ENCODE measurements at places on chromosomes 5 and 9.
A peak's percentile ranks its signal among the peaks of the same experiment; 100 is the strongest.

GRCh38 chr5:80246001-80246758, 9.7 kb downstream of the SERINC5 start:
- DNase-seq = peak; percentile 72

GRCh38 chr9:98985596-98985995, 41.9 kb downstream of the COL15A1 start:
- DNase-seq = no peak

DNA sequence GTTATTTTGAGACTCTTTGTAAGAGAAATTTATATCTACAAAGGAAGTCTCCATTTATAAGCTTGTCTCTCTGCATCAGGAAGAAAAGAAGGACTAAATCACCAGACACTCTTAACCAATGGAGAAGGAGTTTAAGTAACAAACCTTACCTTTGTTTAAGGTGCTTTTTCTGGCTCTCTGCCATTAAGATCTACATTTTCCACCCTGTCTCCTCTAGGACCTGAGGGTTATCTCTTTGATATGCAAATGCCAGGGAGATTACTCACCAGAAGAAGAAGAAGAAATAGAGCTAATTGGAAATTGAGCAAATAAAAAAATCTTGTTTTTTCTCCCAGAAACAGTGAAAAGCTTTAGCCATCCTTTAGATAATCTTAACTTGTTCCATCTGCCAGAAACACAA, 60.9 kb downstream of the CDKN2A start:
- no peak for DNase-seq

GRCh38 chr9:9901624-9902023, 711.2 kb downstream of the PTPRD start:
- no peak for DNase-seq

DNA sequence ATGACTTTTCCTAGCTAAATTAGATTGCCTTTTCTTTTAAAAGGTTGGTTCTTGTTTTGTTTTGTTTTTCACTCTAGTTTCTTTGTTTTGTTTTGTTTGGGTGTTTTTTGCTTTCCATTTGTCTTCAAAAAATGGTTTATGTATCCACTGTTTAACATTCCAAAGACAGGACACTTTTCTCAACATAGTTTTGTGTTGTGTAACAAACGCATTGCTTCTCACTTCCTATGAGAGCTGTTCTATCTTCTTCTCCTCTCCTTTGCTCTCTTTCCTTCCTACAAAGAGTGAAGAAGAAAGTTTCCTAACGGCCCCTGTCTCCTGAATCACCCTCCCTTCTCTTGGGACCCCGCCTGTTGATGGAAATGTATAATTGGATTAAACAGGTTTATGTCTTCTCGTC, 539.7 kb downstream of the ACTL7B start:
- DNase-seq = no peak

DNA sequence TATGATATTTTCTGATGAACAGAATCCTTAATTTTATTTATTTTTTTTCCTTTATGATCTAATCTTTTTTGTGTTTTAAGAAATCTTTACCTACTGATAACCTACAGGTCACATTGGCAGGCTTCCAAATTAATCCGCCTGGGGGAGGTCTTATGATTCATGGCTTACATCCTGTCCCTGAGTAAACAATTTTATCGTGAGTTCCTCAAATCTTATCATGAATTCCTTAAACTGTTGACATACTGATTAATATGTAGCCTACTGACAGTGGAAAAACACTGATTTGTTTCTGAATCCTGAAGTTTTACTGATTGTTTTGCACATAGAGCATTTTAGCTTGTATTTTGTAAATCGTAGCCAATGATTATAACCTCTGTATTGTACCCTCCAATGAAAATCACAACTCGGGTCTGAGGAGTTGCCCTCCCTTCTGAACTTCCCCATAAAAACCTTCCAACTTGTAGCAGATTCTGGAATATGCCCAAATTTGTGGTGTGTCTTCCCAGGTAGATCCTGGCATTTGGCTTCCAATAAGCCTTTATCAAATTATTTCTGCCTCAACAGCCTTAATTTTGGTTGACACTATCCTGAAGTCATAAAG, 105.6 kb downstream of the VCAN start:
- peak; percentile 82 for DNase-seq

DNA sequence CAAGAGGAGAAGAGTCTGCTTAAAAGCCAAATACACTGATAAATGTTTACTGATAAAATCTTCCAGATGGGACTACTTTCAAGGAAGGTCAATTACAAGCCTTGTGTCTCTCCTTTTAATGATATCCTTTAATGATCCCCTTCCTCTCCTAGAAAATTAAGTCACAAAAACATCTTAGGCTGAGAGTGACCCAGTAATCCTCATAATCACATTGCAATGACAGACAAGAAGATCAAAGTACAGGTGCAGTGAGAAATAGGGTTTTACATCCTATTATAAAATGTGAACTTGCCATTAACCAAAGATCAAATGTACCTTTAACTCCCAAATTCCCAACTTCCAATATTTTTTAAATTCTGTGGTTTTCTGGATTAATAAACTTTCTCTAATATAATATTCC, 514.8 kb downstream of the RAB3C start:
- DNase-seq = no peak

DNA sequence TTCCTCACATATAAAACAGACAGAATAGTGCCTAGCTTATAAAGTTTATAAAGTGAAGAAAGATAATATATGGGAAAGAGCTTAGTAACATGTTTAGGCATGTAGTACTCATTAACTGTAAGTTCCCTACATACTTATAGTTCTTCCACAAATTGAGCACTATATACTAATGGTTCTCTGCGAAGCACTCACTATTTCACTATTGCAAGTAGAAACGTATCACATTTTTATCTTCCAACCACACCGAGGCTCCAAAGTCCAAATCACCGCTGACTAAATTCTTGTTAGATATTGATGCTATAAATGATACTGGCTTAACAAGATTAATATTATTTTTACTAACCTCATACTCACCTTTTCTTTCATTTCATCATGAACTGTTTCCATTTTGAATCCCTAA, 61.0 kb downstream of the FBXW11 start:
- no peak for DNase-seq

- DNase-seq = no peak
Measured at GRCh38 chr5:66939094-66939493, 257.5 kb downstream of the CD180 start.

DNA sequence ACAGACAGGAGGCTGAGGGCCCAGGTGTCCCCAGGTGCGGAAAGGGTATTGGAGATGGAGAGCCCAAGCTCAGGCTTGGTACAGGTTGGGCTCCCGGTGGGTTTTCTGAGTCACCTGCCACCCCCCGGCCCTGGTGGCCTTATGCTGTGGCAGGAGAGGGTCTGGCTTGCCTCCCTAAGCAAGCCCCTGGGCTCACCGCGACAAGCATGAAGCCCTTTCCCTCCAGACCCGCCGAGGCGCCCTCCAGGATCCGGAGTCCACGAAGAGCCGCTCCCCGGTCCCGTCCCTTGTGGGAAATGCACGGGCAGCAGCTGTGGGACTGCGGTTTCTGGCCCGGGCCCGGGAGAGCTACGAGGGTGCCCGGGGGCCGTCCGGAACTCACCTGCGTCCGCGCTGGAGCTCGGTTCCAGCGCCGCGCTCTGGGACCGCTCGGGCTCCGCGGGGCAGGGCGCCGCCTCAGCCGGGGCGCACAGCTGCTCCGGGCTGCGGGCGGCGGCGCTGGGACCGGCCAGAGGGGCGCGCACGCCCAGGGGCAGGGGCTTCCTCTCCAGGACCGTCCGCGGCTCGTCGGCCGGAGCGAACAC, 757 bp downstream of the SAPCD2 start:
- no peak for DNase-seq

GRCh38 chr5:2780421-2781171, 29.1 kb upstream of the IRX2 start:
- DNase-seq = no peak

- no peak for DNase-seq
Measured at GRCh38 chr9:80440724-80441123, 869.0 kb downstream of the TLE4 start.

DNA sequence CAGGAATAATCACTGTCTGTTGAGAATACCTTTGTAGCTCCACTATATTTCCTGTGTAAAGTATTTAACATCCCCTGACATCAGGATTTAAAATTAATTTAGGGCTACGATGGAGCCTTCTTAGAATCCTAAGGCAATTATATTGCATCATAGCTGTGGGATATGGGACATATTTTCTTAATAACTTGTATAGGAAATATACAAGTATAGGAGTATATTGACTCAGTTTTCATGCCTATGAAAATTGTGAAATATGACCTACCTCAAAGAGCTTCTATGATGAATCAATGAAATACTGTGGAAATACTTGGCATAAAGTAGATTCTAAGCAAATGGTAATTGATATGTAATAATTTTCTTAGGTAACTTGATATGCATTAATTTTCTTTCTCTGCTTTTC, 221.0 kb upstream of the KLF4 start:
- no peak for DNase-seq

GRCh38 chr5:132662925-132663770, 5.2 kb downstream of the IL13 start:
- peak; percentile 14 for DNase-seq

- DNase-seq = no peak
Measured at GRCh38 chr9:105004466-105005090, 76.6 kb upstream of the ABCA1 start.

DNA sequence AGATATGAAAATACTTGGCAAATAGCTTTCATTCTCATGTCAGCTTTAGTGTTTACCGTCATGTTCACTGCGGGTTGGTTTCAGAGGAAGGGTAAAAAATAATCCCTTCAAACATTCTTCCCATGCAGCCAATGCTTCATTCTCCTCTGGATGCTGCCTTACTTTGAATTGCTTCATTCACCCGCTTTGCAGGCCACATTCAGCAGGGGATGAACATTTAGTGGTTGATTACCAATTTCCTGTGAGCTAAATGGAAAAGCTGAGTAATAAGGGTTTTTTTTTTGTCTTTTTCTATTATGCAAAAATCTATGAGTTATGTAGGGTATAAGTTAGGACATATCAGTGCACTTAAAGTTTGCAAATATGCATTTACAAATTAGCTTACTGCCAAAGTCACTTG, 96.3 kb upstream of the MEF2C start:
- peak; percentile 13 for DNase-seq

- DNase-seq = no peak
Measured at GRCh38 chr9:124778575-124779367, 1.8 kb downstream of the OLFML2A start.

DNA sequence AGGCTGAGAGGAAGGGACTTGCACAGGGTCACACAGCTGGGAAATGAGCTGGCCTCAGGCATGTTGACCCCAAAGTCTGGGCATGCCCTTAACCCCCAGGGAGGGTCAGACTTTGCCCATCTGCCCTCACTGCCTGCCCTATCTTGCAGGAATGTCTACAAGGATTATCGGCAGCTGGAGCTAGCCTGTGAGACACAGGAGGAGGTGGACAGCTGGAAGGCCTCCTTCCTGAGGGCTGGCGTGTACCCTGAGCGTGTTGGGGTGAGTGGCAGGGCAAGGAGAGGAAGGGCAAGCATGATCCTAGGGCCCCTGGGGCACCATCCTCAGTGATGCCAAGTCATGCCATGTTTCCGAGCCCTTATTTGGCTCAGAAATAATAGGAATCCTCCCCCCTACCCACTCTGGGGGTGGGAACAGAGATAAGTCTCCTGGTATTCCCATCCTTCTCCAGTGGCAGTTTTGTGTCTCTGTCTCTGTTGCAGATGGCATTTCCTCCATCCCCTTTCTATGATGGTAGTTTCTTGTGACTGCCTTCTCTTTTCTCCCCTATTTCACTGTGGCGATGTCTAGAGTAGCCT, 28.5 kb downstream of the GOLGA2 start:
- no peak for DNase-seq

GRCh38 chr5:3258050-3258449, 337.6 kb upstream of the IRX1 start:
- DNase-seq = no peak

GRCh38 chr9:87087197-87087596, 139.9 kb upstream of the GAS1 start:
- no peak for DNase-seq

DNA sequence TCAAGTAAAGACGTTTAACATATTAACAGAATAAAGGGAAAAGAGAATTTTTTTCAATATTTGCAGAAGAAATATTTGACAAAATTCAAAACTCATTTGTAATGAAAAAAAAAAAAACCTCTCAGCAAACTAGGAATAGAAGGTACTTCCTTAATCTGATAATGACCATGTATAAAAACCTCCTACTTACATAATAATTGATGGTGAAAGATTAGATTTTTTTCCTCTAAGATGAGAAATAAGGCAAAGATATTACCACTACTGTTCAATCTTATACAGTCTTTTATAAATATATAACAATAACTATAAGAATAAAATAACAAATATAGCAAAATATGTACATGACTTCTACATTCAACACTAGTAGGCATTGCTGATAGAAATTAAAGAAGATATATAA, 424.6 kb upstream of the KLF4 start:
- no peak for DNase-seq

DNA sequence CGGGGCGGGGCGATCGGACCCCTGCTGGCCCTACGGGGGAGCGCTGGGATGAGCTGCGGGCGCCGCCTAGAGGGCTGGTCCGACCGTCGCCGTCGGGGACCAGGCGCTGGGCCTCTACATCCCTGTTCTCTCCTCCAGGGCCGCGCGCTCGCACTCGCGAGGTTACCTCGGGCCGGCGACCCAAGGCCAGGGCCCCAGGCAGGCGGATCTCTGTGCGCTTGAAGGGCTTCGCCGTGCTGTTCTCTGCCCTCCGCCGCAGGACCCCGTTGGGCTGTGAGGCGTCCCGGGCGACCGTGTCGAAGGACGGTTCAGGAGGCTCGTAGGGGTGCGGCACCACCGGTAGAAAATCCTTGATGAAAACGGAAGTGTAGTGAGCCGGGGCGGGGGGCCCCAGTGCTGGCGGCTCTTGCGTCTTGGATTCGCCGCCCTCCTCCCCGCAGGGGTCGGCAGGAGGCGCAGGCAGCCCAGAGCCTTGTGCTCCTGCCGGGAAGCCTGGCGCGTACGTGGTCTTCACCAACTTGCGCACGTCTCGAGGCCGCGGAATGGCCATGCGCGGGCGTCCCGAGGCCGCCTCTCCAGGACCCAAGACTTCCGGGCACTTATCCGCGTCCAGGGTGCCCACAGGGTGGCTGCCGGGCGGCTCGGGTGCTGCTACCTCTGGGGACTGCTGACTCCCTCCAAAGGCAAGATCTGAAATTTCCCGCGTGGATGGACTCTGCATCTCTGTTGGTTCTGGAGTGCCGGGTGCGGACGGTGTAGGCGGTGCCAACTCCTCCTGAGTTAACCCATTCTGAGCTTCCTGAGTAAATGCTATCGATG, 2.0 kb downstream of the PROB1 start:
- peak; percentile 48 for DNase-seq

DNA sequence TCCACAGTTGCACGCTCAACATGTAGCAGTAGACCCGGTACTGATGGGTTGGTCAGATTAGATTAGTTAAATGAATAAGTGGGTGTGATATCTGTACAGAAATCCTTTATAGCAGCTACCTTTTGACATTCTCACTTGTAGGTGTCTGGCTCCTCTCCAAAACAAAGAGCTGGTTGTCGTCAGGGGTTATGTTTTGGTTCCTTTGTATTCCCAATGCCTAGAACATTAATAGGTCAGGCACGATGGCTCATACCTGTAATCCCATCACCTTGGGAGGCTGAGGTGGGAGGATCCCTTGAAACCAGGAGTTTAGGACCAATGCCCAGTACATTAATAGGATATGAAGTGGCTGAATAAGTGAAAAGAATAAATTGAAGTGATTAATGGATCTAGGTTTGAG, 182.1 kb downstream of the SNCAIP start:
- no peak for DNase-seq

Data from fibroblast of pulmonary artery (primary cell).